ENCODE measurements at places on chromosomes 4 and X. TPM values are rescaled to one million over a fixed set of nuclear protein-coding genes. Genes with fewer than 3 reads are reported as not detected.

HPSE gene
- 19.6 TPM for total RNA-seq

TEX13B gene
- not detected for total RNA-seq

CT45A3 gene
- not detected for total RNA-seq

HSFX1 gene
- total RNA-seq: 0.80 TPM

RAB40AL gene
- total RNA-seq: 0.55 TPM

ANKRD37 gene
- total RNA-seq: 11.8 TPM

EDA2R gene
- 5.4 TPM for total RNA-seq

Data from activated CD8-positive, alpha-beta memory T cell treated with anti-CD3 and anti-CD28 coated beads, Interleukin-2, amount 10 ng/mL, durations not matched to agents 7 days and 5 days (primary cell).